Lung (tissue), 17 donors: ENCODE measurements at places on chromosomes 7 and 10. TPM values are rescaled to one million over a fixed set of nuclear protein-coding genes. Genes with fewer than 3 reads are reported as not detected.

Gene OR9A2
- total RNA-seq = not detected

Gene FOXP2
- 49.3 TPM for total RNA-seq

Gene OGDHL
- 0.86 TPM for total RNA-seq

Gene RSPH10B
- 9.8 TPM for total RNA-seq

Gene ZNF736
- total RNA-seq = 16.2 TPM

Gene CASP2
- total RNA-seq = 37.4 TPM

DNA sequence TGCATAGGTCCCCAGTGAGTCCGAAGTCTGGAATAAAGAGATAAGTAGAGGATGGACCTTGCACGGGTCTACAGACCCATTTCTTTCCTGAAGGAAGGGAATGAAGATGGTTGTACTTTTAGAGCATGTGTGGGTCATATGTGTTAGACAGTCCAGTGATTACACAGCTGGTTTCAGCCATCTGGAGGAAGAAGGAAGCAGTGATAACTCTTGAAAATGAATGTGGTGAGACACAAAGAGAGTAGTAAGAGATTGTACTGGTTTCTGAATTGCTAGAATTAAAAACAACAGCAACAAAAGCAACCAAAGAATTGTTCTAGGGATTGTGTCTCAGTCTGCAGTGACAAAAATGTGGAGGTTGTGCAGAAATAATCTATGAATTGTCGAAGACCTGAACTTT, 258.9 kb downstream of the SUGCT start:
- DNase-seq = no peak

- DNase-seq = no peak
Measured at GRCh38 chr10:132319853-132320653, 11.9 kb upstream of the LRRC27 start.

- DNase-seq = no peak
Measured at GRCh38 chr10:27950242-27950564, 48.7 kb downstream of the ODAD2 start.

GRCh38 chr10:25502453-25502852, 327.7 kb downstream of the GPR158 start:
- DNase-seq = no peak

GRCh38 chr10:25061125-25061524, 44.7 kb downstream of the THNSL1 start:
- DNase-seq = no peak

- DNase-seq = no peak
Measured at GRCh38 chr7:42763137-42763551, 148.7 kb downstream of the C7orf25 start.

- no peak for DNase-seq
Measured at GRCh38 chr7:80643336-80643915, 5.0 kb downstream of the CD36 start.

- DNase-seq = no peak
Measured at GRCh38 chr7:44059219-44060090, 5.9 kb downstream of the PGAM2 start.

- DNase-seq = peak; percentile 72
Measured at GRCh38 chr7:47253650-47254080, 328.2 kb downstream of the TNS3 start.

DNA sequence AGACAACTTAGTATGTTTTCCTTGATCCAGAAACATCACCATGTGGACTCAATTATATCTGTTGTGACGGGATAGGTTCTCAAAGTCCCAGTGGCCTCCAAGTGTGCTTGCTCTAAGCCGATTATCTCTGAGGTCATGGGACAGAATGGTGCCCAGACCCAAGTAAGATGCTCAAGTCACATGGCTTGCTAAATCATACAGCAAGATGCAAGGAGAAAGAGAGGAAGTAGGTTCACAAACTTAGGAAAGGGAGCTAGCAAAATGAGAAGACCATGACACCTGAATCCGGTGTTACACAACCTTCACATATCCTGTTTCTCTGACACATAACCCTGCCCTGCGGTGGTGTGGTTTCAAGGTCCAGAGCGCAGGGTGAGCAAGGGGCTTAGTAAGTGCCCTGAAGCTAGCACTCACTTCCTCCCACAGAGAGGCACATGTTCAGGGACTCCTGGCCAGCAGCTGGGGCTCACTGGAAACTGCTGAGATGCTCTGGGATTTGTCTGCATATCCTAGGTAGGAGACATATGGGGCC, 590.9 kb upstream of the ANKRD30A start:
- DNase-seq = no peak

- no peak for DNase-seq
Measured at GRCh38 chr7:33714208-33714607, 191.1 kb upstream of the BMPER start.

DNA sequence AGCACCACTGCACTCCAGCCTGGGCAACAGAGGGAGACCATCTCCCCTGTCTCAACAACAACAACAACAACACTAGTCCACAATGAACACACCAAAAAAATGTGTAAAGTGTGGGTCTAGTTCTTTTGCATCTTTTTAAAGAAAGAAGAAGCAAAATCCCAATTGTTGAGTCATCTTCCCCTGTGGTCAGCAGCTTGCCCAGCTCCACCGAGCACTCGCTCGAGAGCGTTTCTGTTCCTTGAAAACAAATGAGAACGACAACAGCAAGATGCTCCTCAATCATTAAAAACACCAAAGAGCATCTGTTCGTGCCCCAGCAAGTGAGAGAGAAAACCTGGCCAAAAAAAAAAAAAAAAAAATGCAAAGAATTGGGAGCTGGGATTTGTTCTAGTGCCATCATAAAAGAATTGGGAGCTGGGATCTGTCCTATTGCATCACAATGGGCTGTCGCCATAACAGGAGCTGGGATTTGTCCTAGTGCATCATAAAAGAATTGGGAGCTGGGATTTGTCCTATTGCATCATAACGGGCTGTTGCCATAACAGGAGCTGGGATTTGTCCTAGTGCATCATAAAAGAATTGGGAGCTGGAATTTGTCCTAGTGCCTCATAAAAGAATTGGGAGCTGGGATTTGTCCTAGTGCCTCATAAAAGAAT, 118.1 kb downstream of the PTPRN2 start:
- peak; percentile 58 for DNase-seq

- peak; percentile 58 for DNase-seq
Measured at GRCh38 chr7:70494225-70495032, 637.5 kb upstream of the GALNT17 start.

GRCh38 chr7:33886149-33886623, 19.2 kb upstream of the BMPER start:
- DNase-seq = no peak

DNA sequence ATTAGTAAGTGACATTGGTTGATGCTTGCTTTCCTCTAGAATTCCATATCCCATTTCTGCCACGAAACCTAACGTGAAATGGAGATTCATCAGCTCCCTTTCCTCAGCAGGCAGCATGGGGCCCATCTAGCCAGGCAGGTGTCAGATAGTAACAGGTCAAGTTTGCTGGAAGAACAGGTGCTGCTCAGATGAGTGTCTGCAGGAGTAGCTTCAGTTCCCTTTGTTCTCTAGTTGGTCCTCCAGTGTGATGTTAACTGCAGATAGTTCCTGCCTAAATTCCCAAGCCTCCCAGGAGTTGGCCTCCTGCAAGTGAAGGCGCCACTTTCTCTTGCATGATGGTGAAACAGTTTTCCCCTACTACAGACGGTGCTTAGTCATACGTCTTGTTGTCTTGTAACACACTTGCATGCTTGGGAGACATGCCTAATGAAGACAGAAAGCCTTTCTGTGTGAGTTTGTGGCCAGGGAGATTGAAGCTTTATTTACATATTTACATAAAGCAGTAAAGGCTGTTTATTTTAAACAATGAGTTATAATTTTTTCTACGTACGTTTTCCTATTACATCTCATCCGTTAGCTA, 175.4 kb downstream of the CHN2 start:
- no peak for DNase-seq

- peak; percentile 69 for DNase-seq
Measured at GRCh38 chr7:216360-217300, 24.3 kb downstream of the FAM20C start.

- DNase-seq = no peak
Measured at GRCh38 chr7:144459635-144460034, 56.1 kb upstream of the NOBOX start.

DNA sequence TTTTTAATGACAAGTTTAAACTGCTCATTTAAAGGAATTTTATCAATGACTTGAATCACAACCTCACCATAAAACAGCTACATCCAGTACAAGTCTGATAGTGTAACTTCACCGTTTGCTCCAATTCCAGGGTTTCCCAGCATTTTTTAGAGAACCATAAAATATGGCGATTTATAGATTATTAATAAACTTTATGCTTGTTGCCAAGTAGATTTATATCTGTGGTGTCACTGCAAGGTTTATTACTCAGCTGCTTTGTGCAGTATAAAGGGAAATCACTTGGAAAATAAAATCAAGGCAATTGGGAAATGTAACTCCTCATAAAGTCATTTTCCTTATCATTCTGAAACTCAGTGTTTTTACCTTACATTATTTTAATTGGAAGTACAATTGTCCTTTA, 64.0 kb upstream of the ADAM12 start:
- no peak for DNase-seq

- peak; percentile 82 for DNase-seq
Measured at GRCh38 chr7:42940985-42941847, 9.0 kb downstream of the MRPL32 start.

DNA sequence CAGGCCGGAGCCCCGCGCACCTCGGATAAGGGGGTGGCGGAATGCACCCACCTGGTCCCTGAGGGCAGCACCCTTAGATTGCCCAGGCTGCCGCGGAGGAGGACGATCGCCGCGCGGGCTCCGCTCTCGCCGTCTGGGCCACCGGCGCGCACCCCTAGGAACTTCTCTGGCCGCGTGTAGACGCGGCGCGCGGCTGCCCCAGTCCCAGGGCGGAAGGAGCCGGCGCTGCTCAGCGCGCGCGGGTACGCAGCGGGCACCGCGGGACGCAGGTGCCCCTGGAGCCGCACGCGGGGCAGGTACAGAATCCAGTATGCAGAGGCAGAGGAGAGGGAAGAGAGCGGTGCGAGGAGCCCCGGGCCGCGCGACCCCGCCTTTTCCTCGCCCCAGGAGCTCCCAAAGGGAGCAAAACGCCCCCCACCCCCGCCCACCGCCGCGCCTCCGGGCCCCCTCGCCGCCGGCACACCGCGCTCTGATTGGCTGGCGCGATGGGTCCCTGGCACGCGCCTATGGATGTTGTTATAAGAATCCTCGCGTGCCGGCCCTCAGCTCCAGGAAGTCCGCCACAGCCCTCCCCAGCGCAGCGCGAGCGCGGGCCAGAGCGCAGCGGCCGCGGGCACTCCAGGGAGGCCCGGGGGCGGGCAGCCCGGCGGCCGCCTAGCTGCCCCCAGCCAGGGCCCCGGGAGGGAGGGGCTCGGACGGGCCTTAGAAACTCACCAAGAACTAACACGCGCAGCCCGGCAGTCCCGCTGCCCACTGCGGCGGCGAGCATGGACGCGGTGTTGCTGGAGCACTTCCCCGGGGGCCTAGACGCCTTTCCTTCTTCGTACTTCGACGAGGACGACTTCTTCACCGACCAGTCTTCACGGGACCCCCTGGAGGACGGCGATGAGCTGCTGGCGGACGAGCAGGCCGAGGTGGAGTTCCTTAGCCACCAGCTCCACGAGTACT, at the start of gene PTF1A:
PTF1A (plus strand) TSS at position 549 of the 948 bp plus-strand sequence; CDS start at position 768, 219 bp downstream.
- DNase-seq = no peak
